ENCODE measurements at places on chromosomes 1 and 21. TPM values are rescaled to one million over a fixed set of nuclear protein-coding genes. Genes with fewer than 3 reads are reported as not detected.

DNA sequence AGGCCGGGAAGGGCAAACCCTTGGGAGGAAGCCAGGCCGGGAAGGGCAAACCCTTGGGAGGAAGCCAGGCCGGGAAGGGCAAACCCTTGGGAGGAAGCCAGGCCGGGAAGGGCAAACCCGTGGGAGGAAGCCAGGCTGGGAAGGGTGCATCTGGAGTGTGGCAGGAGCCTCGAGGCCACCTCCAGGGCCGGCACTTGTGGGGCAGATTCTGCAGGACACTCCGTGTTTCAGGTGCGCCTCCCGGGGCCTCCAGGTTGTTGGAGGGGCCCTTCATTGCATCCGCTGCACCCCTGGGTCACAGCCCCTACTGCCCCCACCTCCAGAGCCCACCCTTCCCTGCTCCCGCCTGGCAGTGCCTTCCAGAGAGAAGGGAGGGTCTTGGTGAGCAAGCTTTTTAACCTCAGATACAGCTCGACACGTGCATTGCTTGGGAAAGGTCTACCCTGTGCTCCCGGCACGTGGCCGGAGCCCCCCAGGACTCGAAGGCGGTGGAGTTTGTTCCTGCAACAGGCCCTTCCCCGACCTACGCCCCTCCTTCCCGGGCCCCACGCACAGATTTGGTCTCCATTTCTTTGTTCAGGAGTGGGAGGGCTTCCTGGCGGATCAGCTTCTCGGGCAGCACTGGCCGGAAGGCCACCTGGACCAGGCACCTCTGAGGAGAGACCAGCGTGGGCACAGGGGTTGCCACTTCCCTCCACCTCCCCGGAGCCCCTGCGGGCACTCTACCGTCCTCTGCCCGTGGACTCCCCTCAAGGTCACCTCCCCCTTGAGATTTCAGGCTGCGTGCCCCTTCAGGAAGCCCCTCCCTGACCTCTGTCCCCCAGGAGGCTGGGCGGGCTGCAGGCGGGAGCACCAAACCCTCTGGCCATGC lies 9.4 kb upstream of the TMEM52 start:
- DNase-seq: no peak

DNA sequence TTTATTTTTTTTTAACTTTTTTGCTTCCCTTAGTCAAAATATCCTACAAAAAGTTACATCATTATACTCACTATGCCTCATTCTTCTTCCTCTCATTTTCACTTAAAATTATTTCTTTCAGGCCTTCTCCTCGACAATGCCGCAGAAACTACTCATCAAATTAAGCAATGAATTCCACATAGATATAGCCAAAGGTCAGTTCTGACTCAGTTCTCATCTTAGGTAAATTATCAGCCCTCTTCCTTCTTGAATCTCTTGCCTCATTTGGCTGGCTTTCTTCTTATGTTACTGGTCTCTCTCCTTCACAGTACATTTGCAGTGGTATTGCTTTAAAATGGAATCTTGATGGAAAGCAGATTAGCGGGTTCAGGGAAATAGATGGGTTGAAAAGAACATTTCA lies 260.7 kb upstream of the BRINP3 start:
- DNase-seq: no peak

- DNase-seq: peak; percentile 66
Observed at GRCh38 chr1:225653463-225654276, 747 bp upstream of the ENAH start.

C1orf105 gene
- polyA plus RNA-seq: not detected

PRAMEF14 gene
- polyA plus RNA-seq: not detected

COL6A2 gene
- 161 TPM for polyA plus RNA-seq

DNA sequence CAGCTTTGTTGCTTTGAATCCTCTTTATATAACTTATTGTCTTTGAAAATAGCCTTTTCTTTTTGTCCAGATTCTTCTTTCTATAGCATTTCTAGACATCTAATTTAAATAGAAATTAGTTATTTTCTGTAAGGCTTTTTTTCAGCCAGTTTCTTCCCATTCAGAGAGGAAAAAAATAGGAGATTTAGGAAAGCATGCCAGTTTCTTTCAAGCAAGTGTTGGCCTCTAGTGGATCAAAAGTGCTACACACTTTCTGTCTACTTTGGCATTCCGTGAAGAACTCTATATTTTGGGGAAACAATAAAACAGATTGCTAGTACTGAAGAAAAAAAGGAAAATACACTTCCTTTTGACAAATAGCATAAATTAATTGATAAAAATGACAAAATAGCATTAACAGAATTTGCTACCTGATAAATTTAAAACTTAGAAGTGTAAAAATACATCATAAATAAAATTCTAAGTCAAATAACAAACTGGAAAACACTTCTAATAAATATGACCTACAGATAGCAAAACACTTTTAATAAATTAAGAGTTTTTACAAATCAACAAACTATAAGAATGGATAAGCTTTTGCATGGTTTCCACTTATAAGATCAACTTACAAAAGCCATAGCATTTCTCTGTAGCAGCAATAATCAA lies 13.1 kb upstream of the EXO1 start:
- peak; percentile 28 for DNase-seq

DNA sequence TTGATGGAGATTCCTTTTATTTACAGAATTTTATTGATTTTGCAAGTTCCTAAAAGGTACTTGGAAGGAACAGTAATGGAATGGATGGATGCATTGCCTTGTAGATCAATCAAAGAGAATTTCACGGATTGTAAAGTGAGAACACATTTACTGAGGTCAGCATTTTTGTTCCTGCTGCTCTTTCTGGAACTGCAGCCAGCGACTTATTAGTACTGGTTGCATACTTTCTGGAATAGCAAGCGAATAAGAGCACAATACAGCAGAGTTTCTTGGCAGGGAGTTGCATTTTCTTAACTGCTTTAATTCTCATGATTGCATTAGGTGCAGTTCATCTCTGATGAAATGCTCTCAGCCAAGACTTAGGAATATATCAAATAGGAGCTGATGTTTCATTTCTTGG lies 106.1 kb upstream of the CHODL start:
- DNase-seq: no peak

Data from left kidney (tissue), 8 donors.